ENCODE measurements at places on chromosomes 16 and 17.

- no peak for DNase-seq
These were observed at the start of gene NR1D1 for GRCh38 chr17:40100419-40100668. TSS of gene NR1D1 (minus strand) at chr17:40100589. CDS start at chr17:40100094, 495 bp downstream.

DNA sequence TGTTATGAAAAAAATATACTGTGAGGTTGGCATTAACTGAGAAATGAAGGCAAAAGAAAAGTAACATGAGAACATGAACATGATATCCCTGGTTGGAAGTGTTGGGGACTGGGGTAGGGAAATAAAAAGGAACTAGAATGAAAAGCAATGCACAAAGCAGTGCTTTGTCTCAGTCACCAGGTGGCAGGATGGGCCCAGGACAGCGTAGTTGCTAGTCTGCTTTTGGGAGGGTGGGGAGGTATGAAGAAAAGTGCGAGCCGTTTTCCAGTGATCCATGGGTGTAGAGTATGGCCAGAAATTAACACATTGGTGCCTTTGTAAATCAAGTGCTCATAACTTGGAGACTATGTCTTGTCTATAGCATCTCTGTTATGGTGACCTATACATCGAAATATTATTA, 662.5 kb upstream of the SALL1 start:
- DNase-seq, result no peak

GRCh38 chr16:57541754-57542435, 548 bp upstream of the ADGRG5 start:
- DNase-seq, result no peak

GRCh38 chr17:80268427-80268826, 7.8 kb downstream of the RNF213 start:
- DNase-seq, result no peak

- no peak for DNase-seq
These were observed 296.2 kb upstream of the CDH5 start for GRCh38 chr16:66070140-66070917.

DNA sequence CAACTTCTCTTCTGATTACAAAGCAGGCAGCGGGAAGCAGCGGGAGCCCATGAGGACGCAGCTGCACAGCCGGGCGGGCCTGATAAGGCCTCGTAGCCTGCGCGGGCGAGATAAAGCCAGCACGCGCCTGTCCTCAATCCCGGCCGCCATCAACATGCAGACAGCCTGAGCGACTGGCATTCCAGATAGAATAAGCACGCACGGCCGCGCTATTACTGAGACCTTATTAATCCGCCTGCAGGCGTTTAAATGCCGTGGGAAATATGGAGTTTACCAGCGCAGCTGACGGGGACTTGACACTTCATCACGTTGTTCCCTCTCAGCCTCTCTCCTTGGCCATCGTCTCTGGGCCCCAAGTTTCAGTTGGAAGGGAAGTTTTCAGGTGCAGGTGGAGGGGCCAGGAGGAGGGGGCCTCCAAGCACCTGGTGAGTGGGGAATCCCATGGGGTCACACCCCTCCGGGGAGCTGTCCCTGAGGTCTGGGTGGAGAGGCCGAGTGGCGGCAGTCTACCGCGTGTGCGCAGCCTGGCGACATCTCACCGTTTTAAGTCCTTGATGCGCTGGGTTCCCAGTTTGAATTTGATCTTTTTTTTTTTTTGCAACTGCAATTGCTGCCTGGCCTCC, 27.3 kb upstream of the CBFA2T3 start:
- DNase-seq, result peak; percentile 61

DNA sequence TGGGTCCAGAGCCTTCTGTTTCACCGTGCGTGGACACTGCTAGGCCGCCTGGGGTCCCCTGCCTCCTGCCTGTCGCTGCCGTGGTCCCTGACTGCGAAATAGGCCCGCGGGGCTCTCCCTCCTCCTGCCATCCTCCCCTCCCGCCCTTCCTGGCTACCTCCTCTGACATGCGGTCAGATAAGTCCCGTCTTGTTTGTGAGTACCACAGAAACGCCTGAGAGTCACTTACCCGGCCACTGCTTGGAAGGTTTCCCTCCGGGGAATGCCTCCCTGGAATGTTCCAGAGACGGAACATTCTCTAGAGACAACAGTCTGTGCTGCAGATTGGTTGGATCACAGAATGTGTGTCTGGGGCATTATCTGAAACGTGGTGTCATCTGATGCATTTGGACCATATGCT, 22.7 kb downstream of the CIBAR2 start:
- DNase-seq, result no peak

GRCh38 chr17:7294614-7295153, at the start of gene YBX2:
TSS of gene YBX2 (minus strand) at chr17:7294639. CDS start at chr17:7294500, 139 bp downstream.
- DNase-seq, result peak; percentile 89

- no peak for DNase-seq
These were observed 32.2 kb downstream of the HS3ST3A1 start for GRCh38 chr17:13569398-13570123.

DNA sequence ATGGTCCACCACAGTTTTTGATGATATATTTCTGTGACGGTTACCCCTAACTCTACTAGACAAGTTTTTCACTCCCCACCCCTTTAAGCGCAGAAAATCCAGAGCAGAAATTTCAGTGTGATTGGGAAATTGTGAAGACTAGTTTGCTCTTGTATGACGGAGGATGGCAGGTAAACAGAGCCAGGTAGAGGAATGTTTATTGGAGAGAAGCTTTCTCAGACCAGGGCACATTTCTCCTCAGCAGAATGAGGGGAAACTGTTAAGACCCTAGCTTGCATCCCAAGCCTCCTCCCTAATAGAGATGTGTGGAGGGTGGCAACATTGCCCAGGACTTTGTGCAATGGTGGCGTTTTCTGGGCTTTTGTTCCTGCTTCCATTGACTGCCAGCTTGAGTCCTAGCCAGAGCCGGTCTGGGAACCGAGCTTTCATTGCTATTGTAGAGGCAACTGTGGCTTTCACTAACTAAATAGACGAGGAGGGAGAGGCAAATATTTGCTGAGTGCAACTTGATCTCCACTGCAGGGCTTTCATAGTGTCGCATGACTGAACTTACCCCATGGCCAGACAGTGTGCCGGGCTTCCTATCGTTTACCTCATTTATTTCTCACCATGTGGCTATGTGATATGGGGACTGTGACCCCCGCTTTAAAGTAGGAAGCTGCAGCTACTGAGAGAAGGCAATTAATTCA, 159.6 kb upstream of the MPHOSPH6 start:
- DNase-seq, result peak; percentile 69

DNA sequence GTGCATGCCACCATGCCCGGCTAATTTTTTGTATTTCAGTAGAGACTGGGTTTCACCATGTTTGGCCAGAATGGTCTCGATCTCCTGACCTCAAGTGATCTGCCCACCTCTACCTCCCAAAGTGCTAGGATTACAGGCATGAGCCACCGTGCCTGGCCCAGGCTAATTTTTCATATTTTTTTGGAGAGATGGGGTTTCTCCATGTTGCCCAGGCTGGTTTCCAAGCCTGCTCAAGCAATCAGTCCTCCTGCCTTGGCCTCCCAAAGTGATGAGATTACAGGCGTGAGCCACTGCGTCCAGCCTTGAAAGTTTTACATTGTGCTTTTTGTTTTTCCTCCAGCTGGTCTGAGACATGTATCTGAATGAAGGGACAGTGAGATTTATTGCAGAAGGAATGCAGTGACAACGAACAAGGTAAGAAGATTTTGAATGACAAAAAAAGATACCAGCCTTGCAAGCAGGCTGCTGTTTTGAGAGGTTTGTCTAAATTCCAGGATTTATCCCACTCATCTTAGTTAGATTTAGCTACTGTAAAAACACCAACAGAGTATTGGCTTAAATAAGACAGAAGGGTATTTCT, 3.4 kb upstream of the ENGASE start:
- DNase-seq, result no peak

- DNase-seq, result no peak
These were observed 19.9 kb downstream of the TEFM start for GRCh38 chr17:30886187-30886586.

DNA sequence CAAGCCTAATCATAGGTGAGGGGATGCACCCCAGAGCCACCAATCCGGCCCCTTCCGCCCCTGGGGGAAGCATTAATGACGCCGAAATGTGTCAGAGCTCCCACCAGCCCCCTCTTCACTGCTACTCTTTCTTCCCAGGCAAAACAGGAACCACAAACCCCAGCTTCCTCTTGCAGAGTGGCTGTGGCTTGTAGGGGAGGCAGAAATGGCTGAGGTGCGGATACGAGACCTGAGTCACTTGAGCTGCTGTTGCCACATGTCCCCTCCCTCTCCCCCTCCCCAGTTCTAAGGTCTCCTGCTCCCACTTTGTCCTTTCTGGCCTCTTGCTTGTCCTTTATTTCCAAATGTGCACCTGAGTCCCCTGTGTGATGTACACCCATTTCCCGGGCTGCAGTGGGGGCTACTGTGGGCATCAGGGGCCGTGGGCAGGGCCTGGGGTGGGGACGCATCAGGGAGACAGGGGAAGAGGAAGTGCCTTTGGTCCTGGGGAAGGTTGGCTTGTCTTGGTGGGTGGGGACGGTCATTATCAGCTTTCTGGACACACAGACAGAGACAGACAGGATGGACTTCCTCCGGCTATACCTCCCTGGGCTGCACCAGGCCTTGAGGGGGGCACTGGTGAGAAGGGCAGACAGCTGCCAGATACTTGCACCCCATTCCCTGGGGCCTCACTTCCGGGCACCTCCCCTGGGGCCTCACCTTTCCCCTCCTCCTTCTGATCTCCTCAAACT, at the start of gene APOBR:
TSS of gene APOBR (plus strand) at position 523 of the 731 bp plus-strand sequence. CDS start at position 562, 39 bp downstream.
- DNase-seq, result no peak

DNA sequence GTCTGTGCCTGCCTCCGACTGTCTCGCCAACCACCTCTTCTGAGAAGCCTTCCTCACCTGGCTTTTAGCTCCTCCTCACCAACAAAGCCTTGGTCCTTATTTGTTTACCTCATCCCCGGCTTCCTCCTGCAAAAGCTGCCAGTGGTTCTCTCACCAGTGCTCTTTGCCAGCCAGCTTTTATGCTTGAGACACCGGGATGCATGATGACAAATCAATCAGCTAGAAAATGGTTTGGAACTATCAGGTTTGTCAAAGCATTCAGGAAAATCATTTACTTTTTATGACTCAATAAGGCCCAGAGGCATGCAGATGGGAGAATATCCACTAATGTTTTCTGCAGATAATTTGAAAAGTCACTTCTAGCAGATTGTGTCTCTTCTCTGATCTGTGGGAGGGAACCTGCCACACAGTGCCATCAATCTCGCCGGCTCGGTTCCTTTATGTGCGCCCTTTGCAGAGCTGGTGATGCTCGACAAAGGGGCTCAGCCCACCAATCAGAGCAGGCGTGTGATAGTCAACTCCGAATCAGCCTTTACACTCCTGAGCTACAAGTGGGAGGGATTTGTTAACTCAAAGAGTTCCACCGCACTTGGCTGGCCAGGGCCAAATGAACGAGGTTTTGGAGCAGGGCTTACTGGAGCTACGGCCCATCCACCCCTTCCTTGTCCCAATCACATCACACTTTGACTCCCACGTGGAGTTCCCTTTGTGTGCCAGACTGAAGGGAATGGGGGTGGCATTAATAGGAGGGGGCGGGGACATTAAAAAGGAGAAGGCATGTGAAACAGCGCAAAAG, 85.8 kb downstream of the MRC2 start:
- no peak for DNase-seq

DNA sequence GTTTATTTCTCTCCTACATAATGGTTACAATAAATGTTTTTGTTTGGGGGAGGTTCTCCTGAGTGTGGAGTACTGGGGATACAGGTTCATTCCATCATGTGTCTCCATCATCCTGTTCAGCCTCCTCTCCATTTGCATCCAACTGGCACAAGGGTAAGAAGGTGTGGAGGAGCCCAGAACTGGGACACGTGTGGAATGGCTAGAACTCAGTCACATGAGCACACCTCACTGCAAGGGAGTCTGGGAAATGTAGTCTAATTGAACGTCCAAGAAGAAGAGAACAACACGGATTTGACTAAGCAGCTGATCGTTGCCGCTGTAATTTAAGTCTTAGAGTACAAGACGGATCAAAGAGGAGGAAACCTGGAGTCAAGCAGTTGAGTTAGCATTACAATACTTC, 6.1 kb downstream of the OR1A1 start:
- DNase-seq, result no peak

DNA sequence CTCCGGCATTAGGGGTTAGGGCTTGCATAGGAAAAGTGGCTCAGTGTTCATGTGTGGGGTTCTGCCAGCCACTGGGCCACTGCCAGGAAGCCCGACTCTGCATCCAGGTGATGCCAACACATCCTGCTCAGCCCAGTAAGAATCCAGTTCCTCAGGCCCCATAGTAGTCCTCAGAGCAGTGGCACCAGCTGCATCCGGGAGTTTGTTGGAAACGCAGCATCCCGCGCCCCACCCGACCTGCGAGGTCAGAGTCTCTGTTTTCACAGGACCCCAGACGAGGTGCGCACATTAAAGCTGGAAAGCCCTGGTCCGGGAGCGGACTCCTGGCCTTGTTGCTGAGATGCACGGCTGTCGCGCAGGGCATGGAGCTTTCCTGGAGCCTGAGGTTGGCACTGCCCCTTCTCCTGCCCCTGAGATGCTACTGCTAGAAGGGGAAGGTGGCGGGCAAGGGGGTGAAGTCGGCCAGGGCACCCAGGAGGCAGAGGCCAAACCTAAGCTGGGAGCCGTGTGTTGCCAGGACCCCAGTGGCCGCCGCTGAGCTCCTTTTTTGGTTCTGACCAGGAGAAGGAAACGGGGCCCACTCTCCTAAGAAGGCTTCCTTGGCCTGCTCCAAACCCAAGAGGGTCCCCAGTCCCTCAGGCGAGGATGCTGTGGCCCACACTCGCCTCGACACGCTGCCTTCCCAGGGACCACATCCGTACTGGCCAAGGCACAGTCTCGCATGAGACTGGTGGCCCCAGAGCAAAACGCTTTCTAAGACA, 44.4 kb downstream of the NOS2 start:
- no peak for DNase-seq

- DNase-seq, result no peak
These were observed 234.6 kb downstream of the HS3ST3A1 start for GRCh38 chr17:13367154-13367553.

DNA sequence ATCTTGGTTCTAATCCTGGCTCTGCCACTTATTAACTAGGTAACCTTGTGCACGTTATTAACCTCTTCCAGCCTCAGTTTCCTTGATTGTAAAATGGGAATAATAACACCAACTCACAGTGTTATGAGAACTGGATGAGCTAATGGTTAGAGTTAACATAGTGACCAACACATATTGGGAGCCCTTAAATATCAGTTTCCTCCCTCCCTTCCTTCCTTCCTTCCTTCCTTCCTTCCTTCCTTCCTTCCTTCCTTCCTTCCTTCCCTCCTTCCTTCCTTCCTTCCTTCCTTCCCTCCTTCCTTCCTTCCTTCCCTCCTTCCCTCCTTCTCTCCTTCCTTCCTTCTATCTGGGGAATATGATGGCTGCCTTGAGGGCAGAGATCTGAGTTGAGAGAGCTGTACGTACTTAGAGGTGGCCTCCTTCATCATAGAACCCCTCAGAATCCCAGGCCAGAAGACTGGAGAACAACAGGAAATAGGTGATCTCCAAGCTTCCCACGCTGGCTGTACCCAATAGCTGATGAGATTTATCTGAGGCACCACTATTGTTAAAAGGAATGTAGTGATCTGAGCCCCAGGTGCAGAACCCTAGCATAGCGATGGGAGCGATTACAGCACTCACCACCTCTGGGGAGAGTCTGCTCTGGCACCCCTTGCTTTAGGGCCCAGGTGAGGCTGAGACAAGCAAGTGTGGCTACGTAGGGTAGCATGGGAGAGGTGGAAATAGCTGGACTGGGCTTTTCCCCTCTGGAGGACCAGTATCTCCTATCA, 26.2 kb downstream of the CCR7 start:
- no peak for DNase-seq

- DNase-seq, result peak; percentile 55
These were observed at the start of gene DLX3 for GRCh38 chr17:49995055-49995738. TSS of gene DLX3 (minus strand) at chr17:49995224. CDS start at chr17:49994998, 226 bp downstream.

GRCh38 chr16:28110977-28111376, 47.5 kb upstream of the GSG1L start:
- no peak for DNase-seq
